ENCODE measurements at places on chromosomes 4 and X. TPM values are rescaled to one million over a fixed set of nuclear protein-coding genes. Genes with fewer than 3 reads are reported as not detected.

INTU gene
- total RNA-seq: 11.2 TPM

GRCh38 chr4:165458471-165458870 is 79.7 kb downstream of the CPE start:
- peak; percentile 14 for DNase-seq

MEPE gene
- total RNA-seq: not detected

DNA sequence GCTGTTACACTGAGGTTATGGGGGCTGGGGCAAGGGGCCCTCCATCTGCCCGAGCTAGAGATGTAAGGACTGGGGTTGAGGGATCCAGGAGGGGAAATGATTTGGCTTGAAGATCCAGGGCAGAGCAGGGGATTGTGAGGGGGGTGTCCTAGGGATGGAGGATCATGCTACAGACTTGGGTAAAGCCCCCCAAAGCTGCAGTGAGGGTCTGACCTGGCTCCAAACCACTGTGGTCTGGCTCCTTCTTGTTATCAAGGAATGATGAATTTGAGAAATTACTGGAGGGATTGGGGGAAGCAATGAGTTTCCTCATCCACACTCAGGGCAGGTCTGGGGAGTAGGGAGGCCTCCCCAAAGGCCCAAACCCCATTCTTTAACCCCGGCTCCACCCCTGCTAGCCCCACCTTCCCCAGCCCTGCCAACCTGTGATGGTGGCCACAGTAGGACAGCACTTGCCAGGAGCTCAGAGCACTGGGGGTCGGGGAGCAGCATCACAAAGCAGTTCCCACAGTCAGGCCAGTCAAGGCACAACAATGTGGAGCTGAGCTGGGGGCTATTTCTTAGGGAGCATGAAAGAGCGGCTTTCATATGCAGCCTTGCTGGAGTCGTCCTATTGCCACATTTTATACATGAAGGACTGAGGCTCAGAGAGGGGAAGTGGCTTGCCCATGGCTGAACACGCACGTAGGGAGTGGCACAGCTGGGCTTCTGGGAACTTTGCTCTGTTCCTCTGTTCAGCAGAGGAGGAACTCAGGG is 165.5 kb downstream of the EFNB1 start:
- no peak for DNase-seq

USP26 gene
- total RNA-seq: not detected
